ENCODE measurements at places on chromosomes 11 and 22.

GRCh38 chr22:41699264-41700107, at the start of gene MEI1:
MEI1 (plus strand) TSS chr22:41699503; CDS start chr22:41699539, 36 bp downstream.
- DNase-seq: peak; percentile 87

- DNase-seq: no peak
Observed at GRCh38 chr11:76077575-76078150, 128.6 kb downstream of the WNT11 start.

- no peak for DNase-seq
Observed at GRCh38 chr11:66625041-66625751, 8.8 kb downstream of the RBM14 start.

DNA sequence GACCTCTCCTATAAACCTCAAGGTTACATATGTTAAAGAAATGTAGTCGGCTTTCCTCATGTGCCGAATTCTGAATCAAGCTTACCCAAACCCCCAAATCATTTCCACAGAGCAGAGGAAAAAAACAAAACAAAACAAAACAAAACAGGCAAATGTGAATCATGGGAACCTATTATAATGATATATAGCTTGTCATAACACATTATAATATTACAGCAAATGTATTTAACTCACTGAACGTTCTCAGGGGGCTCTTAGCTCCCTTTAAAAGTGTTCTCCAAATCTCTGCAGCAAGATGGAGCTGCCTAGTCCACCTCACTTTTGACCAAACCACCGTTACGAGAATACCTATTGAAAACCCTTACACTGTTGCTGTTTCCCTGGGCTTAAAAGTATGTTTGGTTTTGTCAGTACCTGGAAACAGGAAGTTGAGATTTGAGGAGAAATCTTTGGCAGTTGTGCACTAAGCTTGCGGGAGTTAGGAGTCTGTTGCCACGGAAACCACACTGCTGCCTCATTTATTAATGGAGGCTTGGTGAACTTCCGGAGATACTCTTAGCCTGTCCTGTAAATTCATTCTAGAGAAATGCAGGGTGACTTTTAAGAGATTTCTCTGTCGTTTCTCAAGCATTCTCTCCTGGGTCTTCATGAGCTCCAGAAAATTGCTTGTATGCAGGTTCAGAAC, 167.0 kb upstream of the RASSF10 start:
- DNase-seq: no peak

GRCh38 chr11:116906479-116906878, 69.1 kb upstream of the APOA1 start:
- no peak for DNase-seq

GRCh38 chr11:38968951-38969350, 2370.9 kb upstream of the RAG2 start:
- no peak for DNase-seq

DNA sequence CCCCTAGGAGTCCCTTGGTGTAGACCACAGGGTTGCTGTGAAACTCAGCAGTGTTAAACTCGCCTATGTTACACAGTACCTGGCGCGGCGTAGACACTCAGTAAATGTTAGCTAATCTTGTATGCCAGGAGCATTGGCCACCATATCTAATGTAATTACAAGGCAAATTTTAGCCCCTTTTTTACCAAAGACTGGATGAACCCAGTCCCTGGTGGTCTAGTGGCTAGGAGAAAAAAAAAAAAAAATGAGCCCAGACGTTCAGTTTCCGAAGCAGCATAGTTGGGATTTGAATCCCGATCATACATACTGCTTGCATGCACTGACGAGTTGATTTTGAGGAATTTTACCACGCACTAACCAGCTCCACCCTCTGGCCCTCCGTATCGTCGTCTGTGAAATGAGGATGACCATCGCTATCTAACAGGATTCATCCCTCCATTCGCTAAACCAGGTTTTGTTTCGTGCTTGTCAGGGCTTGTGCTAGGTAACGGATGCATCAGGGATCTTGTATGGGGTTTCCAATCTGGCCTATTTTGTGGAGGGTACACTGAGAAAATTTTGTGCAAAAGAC, 688 bp downstream of the PTS start:
- DNase-seq: no peak

DNA sequence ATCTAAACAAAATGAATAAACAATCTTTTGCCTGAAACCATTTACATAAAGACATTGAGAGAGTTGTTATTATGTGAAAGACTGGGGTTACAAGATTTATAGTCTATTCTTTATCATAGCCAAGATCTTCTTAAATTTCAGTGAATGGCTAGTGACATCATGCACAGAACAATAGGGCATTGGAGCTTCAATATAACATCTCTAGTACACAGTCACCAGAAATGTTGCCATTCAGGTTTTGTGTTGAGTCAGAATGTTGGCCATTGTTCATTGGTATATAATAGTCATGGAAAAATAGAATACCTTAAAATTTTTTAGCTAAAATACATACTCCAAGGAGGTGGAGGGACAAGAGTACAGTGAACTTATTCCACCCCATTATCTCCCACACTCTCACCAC, 44.3 kb downstream of the SLC5A12 start:
- DNase-seq: no peak

DNA sequence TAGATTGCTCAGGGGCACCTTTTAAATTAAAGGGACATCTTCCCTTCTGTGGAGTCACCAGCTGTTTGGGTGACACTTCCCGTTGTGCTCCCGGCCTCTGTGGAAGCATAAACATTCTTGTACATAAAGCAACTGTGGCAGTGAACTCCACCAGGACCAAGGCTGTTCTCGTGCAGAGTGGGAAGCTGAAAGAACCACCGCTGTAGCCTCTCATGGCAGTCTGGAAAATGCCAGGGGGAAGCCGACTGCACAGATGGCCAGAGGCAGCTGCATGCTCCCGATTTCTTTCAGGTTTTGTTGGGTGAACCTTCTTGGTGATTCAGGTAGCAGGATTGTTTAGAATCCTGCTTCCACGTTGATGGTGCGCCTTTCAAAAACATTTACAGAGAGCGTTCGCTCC, 10.3 kb downstream of the UBASH3B start:
- DNase-seq: no peak

- DNase-seq: no peak
Observed at GRCh38 chr11:134575504-134576230, 163.6 kb upstream of the B3GAT1 start.

GRCh38 chr11:57562596-57562995, 4.9 kb downstream of the UBE2L6 start:
- no peak for DNase-seq

DNA sequence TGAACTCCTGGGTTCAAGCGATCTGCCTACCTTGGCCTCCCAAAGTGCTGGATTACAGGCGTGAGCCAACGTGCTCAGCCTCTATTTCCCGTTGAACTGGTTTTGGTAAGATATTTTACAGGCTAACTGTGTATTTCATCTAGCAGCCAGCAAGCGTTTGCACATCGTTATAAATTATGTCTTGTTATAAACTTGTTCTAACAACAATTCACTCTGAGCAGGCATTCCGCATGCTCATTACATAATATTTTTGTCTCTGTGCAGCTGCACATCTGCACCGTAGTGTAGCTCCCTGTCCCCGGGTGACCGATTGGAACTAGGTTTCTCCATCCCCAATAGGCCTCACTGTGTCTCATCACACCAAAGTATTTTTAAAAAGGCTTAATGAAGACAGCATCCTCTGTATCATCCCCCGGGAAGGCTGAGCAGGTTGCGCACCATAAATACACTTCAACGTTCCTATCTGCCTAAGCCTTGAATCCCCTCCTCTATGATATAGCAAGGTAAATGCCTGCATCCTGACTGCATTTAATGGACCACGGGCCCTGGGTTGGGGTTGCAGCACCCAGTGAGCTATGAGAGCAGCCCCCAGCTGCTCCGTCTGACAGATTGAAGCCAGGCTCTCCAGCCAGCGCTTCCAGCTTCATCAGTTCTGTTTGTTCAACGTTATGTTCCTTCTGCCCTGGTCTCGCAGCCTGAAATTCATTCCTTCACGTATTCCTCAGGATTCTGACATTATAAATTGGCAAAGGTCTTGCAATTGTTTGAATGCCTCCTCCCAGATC, 47.7 kb downstream of the TST start:
- DNase-seq: no peak

DNA sequence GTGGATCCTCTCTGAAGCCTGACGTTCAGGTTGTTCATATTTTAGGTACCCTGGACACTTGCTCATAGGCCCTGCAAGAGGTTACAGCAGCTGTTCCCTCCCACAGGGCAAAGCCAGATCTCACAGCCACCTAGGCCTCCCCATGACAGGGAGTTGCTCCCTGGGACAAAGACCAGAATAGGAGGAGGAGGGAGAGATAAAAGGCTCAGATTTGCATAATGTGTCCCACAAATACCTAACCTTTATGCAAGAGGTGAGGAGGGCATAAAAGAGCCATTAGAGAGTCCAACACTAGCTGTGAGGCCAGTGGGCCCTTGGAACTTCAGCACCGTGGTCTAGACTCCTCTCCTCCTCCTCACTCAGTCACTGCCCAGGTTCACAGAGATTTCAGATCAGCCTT, 33.8 kb downstream of the ZNF280B start:
- DNase-seq: no peak

DNA sequence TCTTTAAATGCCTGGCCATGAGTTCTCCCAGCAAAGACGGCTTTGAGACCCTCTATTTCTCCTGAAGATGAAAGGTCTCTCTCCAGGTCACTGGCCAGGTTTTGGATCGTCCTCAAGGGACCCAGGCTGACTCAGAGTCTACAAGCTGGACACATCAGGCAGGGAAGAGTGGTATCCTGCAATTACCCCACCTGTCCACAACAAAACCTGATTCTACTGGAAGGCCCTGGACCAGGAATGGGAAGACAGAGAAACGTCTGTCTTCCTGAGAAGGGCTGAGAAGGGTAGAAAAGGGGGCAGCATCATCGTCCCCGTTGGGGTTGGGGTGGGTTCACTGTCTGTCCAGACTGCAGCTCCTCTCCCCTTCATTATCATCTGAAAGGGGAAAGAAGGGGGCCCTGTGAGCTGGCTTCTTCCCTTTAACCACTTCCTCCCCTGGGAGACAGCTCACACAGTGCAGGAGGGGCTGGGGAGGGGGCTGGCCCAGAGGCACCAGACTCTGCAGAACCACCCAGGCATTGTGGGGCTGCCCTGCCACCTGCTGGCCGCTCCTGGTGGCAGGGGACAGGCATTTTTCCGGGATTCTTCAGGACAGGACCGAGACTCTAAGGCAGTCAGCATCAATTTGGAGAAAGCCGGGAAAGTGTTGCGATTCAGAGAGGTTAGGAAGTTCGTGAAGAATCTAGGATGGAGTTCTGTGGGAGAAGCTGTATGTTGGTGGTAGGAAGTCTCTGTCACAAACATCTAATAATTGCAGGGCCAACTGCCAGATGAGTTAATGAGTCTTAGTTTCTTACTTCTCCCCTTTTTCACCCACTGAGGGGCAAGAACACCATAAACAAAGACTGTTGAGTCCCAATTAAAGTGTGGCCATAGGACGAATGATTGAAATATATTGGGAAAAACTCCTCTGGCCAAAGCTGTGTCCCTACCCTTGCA, 57.6 kb downstream of the SYN3 start:
- DNase-seq: peak; percentile 29

- no peak for DNase-seq
Observed at GRCh38 chr11:24588081-24588480, 91.2 kb downstream of the LUZP2 start.

DNA sequence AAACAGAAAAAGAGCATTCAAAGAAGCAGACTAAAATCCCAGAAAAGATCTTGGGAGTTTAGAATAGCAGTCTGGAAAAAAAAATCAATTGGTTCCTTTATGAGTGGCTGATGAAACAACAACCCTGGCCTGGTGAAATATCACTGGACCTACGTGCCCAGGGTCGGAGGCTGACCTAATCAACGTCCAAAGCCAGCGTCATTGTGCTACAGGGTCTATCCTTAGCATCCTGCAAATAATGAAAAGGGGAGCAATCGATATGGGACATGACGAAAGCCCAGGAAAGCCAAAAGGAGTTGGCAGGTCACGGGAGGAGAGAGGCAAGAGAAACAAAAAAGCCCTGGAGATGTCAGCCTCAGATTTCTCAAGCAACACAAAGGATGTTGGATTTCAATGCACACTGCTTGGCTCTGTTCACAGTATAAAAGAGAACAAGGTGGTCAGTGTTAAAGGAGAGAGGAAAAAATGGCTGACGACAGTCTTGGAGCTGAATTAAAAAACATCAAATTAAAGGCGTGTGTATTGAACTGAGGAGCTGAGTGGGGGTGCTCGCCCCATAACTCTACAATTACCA, 148.8 kb downstream of the BLID start:
- no peak for DNase-seq

DNA sequence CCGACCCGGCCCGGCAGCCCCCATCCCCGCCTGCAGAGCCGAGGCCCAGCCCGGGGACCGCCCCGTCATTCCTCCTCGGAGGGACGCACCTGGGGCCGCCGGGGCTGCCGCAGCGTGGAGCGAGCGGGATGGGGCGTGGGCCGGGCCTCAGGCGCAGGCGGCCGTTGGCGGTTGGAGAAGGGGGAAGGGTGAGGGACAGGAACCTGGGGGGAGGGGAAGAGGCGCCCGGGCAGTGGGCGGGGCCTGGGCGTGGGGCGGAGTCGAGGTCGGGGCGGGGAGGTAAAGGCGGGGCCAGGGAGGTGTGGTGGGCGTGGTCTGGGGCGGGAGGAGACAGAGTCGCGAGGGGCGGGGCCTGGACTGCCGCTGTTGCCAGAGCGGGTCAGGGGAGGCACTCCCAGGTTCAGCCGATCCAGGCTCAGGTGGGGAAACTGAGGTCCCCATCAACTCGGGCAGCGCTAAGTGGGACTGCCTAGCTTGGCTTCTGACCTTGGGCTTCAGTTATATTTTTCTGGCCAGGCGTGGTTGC, at the start of gene TESMIN:
Gene TESMIN, minus strand, starts transcription at position 190 of the 526 bp plus-strand sequence. CDS start 860 bp downstream, outside the sequence.
- peak; percentile 91 for DNase-seq

DNA sequence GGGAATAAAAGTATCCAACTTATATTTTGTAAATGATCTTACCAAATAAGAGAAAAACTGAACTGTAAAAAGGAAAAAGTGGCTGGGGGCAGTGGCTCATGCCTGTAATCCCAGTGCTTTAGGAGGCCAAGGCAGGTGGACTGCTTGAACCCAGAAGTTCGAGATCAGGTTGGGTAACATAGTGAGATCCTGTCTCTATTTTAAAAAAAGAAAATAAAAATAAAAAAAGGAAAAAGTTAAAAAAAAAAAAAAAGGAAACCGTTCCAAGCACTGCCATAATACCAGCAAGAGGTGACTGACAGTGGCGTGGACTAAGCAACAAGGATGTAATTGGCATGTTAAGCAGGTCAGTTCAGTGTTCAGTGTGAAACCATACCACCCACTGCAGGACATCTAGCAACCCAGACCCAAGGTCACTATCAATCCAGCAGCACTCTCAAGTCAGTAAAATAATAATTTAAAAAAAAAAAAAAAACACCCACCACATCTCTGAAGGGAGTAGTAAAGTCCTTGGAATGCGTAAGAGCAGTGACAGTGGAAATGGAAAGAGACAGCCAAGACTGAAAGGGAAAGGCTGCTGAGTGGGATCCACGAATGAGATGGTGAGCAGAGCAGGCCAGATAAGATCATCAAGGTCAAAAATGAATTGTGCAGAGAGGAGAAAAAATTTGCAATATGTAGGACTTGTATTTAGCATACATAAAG, 43.6 kb downstream of the MAPK1 start:
- DNase-seq: no peak

Data from stimulated activated CD8-positive, alpha-beta memory T cell treated with anti-CD3 and anti-CD28 coated beads, Interleukin-2, amount 100 ng/mL, for 48 hours (primary cell).